ENCODE measurements at places on chromosomes 12 and 14. TPM values are rescaled to one million over a fixed set of nuclear protein-coding genes. Genes with fewer than 3 reads are reported as not detected.
A peak's percentile ranks its signal among the peaks of the same experiment; 100 is the strongest.

Gene MDGA2
- total RNA-seq, result 2.4 TPM

Gene ABCD4
- total RNA-seq, result 49.2 TPM

Gene PLEKHD1
- 0.05 TPM for total RNA-seq

- peak; percentile 84 for DNase-seq
These were observed 22.6 kb upstream of the BMP4 start for GRCh38 chr14:53979113-53979681.
